Amniotic epithelial cell (primary cell): ENCODE measurements at places on chromosomes 5 and 9.

GRCh38 chr9:36317766-36318165 lies 59.5 kb upstream of the GNE start:
- DNase-seq: no peak

GRCh38 chr5:68843624-68844364 lies 250.0 kb upstream of the SLC30A5 start:
- peak; percentile 1 for DNase-seq

DNA sequence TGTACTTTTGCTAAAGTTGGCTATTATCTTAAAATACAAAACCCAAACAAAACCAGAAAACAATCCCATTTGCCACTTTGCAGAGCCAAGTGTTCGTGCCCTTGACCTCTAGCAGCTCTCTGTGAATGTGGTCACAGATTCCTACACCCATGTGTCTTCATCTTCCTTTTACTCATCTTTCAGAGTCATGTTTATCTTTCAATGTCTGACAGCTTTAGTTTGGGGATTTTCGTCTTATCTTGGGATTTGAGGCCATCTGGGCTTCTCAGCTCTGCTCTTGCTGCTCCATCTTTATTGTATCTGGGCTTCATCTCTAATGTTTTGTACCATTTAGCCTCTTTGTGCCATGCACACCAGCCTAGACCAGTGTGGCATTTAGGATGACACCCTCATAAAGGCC lies 81.0 kb downstream of the DAPK1 start:
- peak; percentile 90 for DNase-seq

DNA sequence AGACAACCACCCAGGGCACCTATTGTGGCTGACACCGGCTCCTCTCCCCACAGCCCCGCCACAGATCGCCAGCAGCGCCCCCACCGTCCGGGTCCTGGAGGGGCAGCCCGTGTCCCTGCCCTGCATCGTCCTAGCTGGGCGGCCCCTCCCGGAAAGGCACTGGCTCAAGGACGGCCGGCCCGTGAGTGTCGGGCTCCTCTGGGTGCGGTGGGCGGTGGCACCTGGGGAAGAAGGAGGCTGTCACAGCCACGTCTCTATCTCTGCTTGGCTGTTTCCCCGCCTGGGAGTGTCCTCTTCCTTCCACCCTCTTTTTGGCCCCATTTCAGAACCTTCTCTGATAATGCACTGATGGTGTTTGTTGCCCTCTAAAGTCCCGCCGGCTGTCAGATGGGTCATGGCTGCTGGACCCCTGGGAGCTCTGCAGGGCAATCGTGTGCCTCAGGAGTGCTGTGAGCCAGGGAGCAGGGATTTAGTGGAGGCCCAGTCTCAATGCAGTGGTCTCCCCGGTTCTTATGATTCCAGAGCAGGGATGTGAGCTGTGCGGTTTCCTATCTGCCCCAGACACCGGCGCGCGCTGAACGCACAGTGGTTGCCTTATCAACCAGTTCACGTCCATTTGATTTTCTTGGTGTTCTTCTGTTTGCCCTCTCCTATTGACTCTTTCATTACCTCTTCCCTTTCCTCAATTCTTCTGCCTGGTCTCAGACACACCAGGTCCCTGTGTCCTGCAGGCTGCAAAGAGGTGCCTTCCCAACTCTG lies 55.3 kb downstream of the HMCN2 start:
- no peak for DNase-seq

DNA sequence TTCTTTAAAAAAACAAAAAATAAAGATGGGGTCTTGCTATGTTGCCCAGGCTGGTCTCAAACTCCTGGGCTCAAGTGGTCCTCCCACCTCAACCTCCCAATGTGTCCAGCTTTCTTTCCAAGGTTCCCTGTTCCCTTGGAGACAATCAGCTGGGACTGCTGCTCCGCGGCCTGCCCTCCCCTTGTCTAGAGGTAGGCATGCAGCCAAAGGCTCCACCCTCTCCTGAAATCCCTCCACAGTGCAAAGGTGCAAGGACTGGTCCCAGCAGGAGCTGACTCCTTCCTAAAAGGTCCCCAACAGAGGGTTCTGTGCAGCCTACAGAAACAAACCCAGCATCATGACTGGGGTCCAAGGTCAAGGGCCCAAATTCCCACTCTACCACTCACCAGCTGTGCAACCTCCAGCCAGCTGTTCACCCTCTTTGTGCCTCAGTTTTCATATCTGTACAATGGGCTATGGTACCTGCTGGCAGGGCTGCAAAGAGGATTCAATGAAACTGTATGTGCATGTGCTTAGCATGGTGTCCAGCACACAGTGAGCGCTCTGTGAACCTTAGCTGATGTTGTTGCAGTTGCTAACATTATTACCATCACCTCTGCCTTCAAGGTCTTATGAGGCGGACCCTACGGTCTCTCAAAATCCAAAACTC lies 47.5 kb downstream of the BARX1 start:
- no peak for DNase-seq

GRCh38 chr5:102853680-102854079 lies 98.6 kb downstream of the PAM start:
- no peak for DNase-seq

DNA sequence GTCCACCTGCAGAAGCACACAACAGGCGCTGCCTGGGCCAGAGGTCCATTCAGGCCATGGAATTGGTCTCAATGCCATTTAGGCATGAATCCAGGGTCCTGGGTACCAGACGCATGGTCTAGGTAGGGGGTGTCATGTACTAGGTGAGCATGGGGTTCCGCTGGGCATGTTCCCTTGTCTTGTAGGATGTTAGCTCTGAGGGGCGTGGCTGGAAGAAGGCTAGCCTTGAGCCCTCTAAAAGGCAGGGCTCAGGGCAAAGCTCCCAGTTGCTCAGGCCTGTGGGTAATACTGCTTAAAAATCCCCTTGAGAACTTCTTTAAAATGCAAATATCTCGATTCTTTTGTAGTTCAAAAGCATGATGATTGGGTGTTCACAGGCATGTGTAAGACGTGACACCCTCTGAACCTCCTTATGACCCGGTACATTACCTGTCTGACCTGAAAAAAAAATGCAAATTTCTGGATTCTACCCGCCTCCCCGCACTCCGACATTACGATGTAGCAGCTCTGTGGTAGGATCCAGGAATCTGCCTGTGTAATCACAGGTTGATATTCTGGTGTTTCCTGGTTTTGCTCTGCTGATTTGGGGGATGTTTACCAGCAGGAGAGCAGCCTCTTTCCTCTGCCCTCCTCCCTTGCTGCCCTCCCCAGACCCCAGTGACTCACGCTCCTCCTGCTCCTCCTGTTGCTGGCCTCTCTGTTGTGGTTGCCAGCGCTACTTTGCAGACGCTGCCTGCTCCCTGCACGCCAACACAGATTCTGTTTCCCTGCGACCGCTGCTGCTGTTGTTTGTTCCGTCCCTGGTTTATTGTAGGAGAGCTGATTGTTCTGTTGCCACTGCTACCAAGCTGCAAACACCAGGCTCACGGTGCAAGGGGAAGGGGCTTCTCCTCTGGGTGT lies 5.7 kb downstream of the TMC1 start:
- DNase-seq: peak; percentile 93

GRCh38 chr5:76000582-76000981 lies 82.6 kb upstream of the SV2C start:
- DNase-seq: no peak

GRCh38 chr5:31392061-31392460 lies 139.8 kb downstream of the DROSHA start:
- no peak for DNase-seq

GRCh38 chr9:35712762-35713400 lies 19.1 kb downstream of the TLN1 start:
- DNase-seq: no peak

DNA sequence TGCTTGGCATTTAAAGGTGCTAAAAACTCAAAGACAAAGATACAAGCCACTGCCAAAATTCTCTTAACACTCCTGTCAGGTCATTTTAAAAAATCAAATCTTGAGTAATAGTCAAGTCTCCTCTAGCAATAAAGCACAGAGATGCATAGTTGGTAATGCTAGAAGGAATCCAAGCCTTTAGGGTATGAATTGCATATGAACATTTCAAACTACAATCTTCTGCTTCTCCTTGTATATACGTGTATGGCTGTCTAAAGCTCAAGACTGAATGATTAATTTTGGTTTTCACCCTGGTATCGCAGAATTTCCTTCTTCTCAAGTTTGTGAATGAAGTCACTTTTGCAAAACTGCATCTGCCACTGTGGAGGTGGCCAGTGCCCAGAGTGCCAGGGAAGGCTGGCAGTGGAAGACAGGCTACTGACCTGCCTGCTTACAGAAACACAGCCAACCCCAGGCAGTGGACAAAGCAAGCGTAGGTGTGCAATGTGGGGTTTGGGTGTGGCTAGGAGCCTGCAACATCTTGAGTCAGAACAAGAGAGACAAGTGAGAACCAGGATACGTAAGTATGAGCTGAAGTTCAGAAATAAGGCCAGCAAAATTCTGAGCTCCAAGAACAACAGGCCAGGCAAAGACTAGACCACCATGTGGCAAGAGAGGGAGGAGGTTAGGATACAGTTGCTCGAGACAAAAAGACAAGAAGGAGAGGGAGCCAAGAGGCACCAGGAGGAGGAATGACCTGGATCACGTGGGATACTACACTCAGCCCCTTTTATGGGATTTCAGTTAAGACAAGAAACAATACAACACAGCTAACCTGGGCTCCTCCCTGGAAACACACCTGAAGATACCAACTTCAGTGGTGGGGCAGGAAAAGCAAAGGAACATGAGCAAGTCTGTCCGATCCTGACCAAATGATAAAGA lies 22.6 kb downstream of the MYO10 start:
- DNase-seq: no peak

GRCh38 chr5:116380621-116381020 lies 194.0 kb downstream of the SEMA6A start:
- DNase-seq: no peak

GRCh38 chr5:107665036-107665570 lies 5.6 kb downstream of the EFNA5 start:
- no peak for DNase-seq

DNA sequence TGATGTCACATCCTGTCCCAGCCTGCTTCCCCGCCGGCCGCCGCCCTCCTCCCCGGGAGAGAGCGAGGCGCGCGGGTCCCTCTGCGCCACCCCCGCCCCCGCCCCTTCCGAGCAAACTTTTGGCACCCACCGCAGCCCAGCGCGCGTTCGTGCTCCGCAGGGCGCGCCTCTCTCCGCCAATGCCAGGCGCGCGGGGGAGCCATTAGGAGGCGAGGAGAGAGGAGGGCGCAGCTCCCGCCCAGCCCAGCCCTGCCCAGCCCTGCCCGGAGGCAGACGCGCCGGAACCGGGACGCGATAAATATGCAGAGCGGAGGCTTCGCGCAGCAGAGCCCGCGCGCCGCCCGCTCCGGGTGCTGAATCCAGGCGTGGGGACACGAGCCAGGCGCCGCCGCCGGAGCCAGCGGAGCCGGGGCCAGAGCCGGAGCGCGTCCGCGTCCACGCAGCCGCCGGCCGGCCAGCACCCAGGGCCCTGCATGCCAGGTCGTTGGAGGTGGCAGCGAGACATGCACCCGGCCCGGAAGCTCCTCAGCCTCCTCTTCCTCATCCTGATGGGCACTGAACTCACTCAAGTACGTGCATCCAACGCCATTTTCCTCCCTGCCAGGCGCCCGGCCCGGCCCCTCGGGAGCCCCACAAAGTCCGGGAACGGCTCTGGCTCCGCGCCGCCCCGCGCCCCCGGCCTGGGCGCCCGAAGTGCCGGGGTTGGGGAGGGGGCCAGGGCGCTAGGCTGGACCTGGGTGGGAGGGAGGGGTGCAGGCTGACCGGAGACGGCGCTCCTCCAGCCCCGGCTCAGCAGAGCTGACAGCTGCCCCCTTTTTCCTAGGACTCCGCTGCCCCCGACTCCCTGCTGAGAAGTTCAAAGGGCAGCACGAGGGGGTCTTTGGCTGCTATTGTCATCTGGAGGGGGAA lies 12.0 kb upstream of the OLFM1 start:
- no peak for DNase-seq

DNA sequence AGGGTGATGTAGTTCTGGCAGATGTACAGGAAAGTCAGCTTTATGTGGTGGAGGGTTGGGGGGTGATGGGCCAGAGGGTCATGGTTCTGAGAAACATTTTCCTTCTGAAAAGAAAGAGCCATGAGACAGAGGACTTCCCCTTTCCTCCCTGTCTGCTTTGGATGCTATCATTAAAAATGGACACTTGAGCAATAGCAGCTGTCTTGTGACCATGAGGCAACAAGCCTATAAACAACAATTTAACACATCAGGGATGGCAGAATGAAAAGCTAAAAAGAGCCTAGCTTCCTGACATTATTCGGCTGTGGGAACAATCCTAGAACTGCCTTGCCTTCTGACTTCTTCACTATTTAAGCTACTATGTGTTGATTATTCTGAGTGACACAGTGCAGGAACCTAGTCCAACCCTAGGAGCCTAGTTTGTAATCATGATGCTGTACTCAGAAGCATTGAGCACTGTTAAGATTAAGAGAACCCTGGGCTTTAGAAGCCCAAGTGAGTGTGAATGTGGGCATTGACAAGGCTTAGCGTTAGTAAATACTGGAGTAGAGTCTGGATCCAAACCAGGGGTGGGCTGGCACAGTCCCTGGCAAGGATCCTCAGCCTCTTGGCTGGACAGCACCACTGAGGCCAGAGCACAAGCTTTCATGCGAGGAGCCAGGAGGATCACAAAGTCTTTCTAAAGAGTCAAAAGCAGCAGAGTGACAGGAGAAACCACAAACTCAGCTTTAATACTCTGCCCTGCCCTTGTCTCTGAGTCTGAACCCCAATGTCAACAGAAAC lies 178.5 kb upstream of the EGFLAM start:
- DNase-seq: peak; percentile 14

- peak; percentile 55 for DNase-seq
Measured at GRCh38 chr9:27276193-27277030, 20.5 kb downstream of the EQTN start.

- DNase-seq: peak; percentile 53
Measured at GRCh38 chr5:128537221-128537999, 635 bp downstream of the FBN2 start.

DNA sequence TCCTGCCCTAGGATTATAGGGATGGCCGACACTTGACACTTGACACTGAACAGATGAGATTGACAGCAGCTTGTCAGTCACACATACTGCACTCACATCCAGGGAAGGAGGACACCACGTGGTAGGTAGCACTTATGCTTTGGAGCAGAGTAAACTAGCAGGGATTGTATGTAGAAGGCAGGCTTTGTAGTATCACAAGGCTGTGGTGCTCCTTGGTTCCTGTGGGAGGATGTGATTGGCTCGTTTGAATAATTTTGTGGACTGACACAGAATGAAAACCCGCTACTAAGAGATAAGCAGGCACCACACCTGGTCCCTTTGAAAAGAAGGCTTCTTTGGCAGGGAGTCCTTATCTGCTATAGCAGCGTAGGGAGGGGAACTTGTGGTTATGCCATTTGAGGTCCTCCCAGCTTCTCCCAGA lies 63.6 kb upstream of the IL12B start:
- DNase-seq: no peak

DNA sequence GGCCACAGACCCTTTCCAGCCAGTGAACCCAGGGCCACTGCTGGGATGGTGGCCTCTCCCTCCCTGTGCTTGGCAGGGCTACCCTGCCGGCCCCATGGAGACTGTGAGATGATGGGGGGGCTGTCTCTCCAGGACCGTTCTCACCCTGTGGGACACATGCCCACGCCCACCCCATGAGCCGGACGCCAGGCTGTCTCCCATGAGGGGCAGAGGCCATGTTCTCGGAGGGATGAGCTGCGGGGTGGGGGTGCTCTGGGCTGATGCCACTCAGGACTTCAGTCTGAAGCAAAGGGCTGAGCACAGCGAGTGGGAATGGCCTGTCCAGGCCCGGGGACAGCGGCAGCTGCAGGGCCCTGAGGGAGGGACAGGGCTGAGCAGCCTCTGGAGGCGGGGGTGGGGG lies 88.9 kb downstream of the KCNT1 start:
- DNase-seq: no peak
